ENCODE measurements at places on chromosomes 16 and 17.

- DNase-seq: no peak
Observed at GRCh38 chr16:4612977-4613635, 1.6 kb downstream of the UBALD1 start.

DNA sequence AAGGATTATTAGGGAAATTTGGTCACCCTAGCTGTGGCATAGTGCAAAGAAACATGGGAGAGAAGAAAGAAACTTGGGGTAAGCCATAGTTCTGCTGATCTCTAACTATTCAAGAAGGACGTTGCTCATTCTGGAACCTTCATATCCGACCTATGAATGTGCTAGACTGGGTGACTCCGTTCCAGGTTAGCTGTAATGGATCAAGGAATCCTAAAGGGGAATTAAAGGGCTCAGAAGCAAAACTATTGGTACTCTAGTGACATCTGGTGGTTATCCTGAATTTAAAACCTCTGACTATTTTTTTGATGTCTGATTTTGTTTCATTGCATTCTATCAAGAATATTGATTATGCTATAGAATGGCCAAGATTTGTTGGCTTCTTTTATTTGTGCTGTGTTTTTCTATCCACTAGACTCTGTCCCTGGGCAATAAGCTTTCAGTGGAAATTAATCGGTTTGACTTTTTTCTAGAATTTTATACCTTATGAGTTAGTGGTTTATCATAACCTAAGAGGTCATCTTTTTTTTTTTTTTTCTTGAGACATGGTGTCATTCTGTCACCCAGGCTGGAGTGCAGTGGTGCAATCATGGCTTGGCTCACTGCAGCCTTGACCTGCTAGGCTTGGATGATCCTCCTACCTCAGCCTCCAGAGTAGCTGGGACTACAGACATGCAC, 19.5 kb downstream of the PCTP start:
- no peak for DNase-seq

- DNase-seq: peak; percentile 67
Observed at GRCh38 chr16:57147381-57148221, 38.2 kb downstream of the PSME3IP1 start.

DNA sequence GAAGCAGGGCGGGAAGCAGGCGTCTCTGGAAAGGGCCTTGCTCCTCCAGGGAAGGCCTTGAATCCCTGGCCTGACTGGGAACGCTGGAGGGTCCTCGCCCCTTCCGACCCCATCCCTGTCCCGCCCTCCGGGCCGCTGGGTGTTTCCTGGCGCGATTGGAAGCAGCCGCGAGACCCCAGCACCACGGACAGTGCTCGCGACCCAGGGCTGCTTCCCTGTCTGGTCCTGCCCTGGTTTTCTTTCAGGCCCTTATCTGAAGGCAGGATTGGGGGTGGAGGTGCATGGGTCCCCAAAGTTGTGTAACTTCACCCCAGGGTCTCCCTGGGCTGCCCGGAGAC, 2.1 kb downstream of the MGAT5B start:
- DNase-seq: no peak
